Activated CD4-positive, alpha-beta T cell treated with anti-CD3 and anti-CD28 coated beads for 1 hour (primary cell): ENCODE measurements at places on chromosomes 4 and X.

DNA sequence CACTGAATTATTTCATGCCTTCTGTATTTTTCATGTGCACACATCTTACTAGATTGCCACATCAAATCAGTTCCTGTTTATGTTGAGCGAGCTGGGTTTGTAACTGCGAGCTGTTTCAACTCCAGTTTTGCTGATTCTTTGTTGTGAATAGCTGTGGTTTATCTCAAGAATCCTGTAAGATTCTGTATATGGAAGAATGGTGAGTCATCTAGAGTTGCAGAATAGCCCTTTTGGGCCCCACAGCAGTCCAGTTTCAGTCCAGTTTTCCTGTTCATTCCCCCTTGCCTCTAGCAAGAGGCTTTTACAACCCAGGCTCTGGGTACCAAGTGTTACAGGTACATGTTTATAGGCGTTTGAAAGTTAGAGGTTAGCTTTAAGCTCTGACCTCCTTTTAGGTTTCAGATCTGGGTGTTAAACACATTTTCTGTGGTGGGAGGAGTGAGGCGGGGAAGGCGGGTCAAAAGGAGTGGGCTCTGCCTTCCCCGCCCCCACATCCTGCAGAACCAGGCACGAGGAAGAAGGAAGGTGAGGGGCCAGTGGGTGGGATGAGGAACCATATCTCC, 32.7 kb downstream of the TBC1D14 start:
- DNase-seq = no peak

DNA sequence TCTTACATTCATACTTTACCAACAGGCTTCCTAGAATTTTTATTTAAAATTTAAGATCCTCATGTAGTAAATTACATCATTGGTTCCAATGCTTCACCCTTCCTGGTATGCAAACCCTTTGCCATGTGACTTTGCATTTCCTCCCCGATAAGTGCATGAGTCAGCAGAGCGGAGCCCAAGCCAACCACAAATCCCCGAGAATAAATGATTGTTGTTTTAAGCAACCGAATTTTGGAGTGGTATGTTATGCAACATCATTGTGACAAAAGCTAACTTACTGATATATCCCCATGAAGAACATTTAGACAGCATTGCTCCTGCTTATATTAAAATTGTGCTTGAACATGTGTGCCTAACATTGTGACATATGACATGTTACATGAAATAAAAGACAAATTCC, 199.4 kb upstream of the DDX53 start:
- no peak for DNase-seq

DNA sequence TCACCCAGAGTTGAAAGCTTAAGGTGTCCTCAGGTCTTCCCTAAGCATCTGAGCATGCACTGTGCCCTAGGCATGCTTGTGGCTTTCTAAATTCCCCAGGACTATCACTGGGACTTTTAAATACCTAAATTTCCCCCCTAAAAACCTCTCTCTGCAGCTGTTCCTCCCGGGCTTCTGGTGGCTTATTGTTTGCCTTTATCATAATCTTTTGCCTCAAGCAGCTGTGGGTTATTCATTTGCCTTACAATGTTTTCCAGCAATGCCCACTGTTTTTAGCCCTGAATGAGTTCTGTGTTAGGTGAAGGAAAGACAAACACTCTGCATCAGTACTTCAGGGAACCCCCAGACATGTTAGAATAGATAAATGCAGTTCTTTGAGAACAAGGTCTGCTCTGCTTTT, 455.0 kb downstream of the ZIC3 start:
- DNase-seq = no peak

- DNase-seq = no peak
Observed at GRCh38 chr4:80307774-80308465, 27.6 kb upstream of the CFAP299 start.

DNA sequence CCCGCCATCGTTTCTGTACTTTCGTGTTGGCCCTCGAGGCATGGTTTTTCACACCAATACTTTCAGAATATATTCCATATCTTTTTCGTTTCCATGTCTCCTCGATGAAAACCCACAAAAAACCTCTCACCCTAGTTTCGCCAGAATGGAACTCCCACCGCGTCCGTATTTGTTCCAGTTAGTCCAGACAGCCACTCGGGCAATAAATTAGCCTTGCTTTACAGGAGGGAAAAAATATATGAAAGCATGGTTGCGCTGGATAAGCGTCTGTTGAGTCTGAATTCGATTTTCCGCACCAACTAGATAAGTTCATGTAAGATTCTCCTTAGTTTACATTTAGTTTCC, 550 bp upstream of the CHM start:
- no peak for DNase-seq

GRCh38 chr4:185825737-185826136, 13.7 kb upstream of the SORBS2 start:
- DNase-seq = no peak

DNA sequence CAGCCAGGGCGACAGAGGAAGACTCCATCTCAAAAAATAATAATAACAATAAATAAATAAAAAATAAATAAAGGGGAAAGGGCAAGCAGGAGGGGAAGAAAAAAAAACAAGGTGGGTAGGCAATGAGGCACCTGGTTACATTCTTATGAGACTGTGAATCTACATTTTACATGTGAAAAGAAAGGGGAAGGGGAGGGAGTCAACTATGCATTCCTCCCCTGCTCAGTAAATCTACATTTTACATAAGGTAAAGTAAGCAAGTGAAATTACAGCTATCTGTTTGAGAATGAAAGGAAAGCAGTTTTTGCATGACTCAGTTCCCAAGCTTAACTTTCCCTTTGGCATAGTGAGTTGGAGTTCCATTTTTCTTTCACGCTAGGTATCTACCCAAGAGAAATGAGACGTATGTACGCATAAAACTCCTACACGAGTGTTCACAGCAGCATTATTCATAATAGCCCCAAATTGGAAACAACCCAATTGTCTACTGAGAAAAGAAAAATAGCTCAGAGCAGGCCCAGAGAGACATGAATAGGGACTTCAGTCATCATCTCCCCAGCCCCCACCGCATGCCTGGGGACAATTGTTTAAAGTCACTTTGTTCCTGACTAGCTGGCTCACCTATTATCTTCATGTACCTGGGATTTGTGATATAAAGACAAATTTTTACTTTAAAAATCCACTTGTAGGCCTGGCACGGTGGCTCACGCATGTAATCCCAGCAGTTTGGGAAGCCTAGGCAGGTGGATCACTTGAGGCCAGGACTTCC, 52.4 kb downstream of the DDX3X start:
- no peak for DNase-seq

DNA sequence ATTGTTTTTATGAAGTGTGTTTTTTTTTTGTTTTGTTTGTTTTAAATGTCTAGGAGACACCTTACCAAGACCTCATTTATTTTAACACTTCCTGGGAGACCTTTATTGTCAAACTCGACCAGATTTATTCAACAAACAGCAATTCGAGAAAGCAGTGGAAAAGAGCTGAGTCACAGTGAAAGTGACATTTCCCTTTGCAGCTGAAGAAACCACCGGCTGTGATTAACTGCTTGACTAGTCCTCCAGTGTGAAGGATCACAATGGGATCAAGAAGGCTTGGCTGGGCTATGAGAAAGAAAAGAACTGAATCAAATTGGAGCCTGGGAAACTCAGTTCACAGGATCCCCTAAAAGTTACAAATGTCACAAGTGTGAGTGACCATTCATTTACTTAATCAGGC, 11.9 kb upstream of the ADH7 start:
- no peak for DNase-seq

GRCh38 chrX:31397119-31397518, 325.3 kb upstream of the FTHL17 start:
- no peak for DNase-seq

GRCh38 chr4:41865981-41866798, 69.0 kb upstream of the TMEM33 start:
- no peak for DNase-seq

DNA sequence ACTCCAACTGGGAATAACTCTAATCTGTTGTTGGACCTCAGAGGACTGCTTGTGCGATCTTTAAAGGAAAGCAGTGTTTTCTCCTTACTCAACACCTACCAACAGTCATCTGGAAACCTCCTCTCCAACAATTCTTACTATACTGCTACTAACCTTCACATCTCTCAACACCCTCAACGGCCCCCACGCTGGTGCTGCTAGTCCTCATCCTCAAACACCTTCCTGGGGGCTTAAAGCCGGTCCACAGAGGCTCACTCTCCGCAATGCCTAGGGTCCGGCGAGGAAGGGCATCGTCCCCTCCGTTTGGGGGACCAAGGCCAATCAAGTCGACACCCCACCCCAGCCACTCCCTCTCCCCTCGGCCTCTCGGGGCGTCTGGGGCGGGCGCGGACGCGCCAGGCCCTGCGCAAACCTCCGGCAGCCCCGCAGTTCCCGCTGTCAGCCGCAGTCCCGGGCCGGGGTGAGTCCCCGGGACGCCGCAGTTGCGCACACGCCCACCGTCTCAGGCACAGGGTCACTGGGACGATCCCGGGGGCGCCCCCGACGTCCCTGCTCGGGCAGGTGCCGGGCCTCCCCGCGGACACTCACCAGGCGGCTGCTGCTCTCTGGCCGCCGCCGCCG, 418 bp downstream of the TAB3 start:
- no peak for DNase-seq

DNA sequence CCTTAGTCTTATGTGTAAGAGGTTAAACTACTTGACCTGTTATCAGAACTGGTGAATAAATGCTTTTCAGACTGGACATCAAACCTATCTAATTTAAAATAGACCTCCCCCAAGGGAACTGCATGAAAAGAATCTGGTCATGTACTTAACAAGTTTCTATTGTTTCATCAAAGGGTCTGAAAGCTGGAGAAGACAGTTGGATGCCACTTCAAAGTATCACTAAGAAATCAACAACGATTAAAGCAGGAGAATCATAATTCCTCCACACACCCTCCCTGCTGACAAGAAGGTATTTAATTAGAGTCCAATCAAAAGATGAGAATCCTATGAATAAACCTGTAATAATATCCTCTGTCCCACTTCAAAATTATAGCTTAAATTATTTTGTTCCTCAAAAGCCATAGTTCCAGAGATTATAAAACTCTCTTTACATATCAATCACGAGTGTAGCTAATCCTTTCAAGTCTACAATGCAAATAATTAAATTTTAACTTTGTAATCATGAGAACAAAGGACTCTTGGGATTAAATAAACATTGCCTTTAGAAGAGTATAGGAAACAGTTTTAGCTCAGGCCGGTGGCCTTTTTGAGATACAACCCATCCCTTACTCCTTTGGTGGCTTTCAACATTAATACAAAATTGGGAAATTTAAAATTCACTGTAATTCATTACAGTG, 35.1 kb downstream of the TSPAN5 start:
- DNase-seq = no peak

DNA sequence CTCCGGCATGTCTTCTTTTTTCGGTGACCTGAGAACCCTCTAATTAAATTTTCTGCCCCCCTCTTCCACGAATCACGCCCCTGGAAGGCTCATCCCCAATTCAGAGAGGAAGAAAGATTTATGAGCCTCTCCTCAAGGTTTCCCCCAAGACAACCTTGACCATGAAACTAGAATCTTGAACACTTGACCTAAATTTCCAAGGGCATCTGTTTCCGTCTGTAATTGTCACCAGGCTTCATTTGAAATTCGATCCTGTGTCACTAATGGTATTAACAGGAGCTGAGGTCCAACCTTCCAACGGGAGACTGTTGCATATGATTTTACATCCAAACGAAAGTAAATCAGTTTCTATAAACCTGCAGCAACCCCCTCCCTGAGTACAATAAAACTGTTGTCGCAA, 139.9 kb upstream of the ZIC3 start:
- DNase-seq = no peak

DNA sequence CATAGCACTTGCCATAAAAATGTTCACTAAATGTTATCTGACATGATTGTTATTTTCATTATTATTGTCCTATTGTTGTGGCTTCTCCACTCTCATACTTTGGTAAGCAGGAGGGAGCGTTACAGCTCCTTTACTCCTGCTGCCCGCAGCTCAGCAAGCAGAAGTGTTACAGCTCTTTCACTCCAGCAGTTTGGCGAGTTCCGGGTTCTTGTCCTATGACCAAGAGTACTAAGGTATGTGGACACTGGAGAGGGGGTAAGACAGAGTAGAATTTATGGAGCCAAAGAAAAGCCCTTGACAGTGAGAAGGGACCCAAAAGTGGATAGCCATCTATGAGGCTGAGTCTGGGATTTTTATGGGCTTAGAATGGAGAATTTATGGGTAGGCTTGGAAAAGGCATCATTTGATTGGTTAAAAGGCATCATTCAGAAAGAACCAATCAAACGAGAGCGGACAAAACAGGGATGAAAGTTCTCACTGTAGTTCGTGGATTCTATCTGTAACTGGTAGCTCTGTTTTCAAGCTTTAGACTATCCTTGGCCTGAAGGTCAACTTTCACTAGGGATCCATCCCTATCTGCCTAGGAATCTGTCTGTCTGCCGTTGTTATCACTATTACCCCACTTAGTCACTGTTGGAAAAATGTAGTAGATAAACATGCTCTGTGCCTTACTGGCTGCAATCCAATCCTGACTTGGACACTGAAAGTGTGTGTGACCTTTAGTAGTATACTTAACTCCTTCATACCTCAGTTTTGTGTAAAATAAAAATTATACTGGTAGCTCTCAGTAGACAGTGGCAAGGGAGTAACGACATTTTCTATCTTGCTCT, 545.6 kb upstream of the LCORL start:
- no peak for DNase-seq

DNA sequence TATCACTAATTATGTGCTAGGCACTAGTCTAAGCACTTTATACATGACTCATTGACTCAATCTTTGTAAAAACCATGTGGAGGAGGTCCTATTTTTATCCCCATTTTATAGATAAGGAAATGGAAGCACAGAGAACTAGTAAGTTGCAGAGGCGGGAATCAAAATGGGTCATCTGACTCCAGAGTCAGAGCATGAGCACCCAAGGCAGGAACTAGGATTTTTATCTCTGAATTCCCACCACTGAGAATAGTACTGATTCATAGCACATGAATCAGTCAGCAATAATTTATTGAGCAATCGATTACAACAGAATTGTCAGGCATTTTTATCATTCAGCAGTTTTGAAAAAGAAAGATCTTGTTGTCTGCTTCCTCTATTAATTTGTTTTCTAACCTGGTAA, 19.3 kb downstream of the SCARB2 start:
- no peak for DNase-seq

DNA sequence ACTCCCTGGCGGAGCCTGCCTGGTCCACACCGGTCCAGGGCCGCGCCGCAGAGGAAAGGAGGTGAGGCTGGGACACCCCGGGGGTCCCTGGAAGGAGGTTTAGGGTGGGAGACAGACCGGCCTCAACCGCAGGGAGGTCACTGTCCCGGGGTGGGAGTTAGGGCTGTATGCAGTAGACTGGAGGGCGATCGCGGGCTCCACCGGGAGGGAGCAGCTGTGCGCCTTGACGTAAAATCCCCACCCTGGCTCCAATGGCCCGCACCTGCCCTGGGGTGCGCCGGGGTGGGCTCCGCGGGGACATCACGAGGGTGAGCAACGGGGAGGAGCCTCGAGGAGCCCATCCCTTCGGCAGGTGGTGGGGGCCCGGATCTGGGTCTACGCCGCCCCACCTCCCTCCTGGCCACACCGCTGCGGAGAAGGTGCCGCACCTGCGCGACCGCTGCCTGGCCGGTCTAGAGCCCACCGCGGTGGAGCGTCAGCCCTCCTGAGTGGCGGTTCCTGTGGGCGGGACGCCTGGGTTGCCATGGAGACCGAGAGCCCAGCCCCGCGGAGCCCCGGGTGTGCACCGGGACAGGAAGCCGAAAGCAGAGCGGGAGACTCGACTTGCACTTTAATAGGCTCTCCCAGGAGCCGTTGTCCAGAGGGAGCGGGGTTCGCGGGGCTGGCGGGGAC, 105.1 kb downstream of the ADRA2C start:
- no peak for DNase-seq

- no peak for DNase-seq
Observed at GRCh38 chr4:150942539-150942938, 72.5 kb downstream of the LRBA start.
